Gastrocnemius medialis (tissue), 4 donors: ENCODE measurements at places on chromosomes 6 and 20.

DNA sequence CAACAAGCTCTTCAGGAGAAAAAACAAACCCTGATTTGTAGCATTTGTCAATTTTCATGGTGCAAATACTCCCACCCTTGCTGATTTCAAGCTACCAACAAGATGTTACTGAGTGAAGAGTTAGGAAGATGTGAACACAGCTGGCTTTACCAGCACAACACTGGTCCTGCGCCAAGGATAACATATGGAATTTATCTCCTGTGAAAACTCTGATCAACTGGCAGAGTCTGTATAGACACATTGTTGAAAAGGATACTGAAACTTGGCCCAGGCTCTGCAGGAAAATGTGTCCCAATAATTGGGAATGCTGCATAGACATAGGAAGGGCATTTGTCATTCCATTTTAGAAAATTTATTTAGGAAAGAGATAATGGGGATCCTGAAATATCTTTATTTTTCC lies 29.0 kb downstream of the OTOR start:
- DNase-seq, result no peak

- DNase-seq, result no peak
Measured at GRCh38 chr6:96015518-96016333, at the start of gene FUT9. Gene FUT9, plus strand, starts transcription at chr6:96015974. Its CDS starts 187,182 bp downstream, at chr6:96203156.

DNA sequence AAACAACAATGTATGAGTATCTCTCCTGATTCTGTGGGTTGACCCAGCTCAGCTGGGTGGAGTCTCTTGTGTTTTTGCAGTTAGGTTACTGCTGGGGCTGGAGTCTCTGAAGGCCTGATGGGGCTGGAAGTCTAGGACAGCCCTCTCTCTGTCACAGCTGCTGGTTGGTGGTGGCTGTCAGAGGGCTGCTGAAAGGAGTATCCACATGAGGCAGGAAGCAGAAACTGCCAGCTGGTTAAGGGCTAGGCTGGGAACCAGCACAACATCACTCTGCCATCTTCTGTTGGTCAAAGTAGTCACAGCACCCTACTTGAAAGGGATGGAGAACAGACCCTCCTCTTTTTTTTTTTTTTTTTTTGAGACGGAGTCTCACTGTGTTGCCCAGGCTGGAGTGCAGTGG lies 10.0 kb upstream of the PACSIN1 start:
- DNase-seq, result no peak

DNA sequence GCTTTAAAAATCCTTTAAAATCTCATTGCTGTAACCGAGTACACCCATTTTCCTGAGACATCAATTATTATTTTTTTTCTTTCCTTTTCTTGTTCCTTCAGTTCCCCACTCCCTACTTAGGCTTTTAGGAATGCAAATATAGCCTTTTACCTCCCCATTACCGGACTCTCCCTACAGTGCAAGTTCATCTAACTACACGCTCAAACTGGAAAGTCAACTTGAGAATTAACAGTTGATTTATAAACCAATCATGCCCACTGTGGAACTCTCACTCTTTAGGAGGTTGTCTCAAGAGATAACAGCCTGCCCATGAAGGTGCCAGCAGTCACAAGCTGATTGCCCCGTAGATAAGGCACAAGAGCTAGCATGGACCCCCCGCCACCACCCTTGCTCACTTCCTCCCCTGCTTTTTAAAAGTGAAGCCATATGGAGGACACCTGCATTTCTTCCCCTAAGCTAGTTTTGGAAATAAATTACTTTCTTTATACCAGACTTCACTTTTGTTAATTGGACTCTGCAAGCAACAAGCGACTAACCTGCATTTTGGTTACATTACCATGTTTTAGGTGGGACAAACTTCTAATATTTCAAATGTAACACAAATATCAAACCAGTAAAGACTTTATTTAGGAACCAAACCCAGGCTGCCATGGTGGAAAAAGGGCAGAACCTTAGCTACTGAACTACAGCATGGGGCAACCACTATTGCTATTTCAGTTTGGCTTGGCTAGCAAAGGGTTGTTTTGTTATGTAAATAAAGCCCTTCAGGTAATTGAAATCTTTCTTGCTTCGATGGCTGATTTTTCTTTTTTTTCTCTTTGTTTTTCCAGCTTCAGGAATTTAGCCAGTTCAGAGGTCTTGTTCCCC lies 34.9 kb downstream of the UBD start:
- no peak for DNase-seq

DNA sequence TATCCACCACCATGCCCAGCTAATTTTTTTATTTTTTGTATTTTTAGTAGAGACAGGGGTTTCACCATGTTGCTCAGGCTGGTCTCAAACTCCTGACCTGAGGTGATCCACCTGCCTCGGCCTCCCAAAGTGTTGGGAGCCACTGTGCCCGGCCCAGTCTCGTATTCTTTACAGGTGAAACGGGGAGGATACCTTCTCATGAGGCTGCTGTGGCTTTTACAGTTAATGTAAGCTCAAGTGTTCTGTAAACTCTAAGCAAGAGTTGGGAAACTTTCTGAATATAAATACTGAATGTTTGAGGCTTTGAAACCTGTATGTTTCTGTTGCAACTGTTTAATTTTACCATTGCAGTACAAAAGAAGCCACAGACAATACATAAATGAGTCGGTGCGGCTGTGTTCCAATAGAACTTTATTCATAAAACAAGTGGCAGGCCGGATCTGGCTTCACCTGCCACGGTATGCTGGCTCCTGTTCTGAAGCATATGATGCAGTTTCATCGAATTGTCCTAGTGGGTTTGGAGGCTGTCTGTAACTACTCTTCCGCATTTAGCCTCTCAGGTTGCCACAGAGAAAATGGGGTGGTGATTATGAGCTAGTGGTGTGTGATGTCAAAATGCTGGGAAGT lies 192.5 kb upstream of the ZFP64 start:
- DNase-seq, result no peak

GRCh38 chr20:36431604-36432003 lies 109.7 kb upstream of the MYL9 start:
- no peak for DNase-seq

DNA sequence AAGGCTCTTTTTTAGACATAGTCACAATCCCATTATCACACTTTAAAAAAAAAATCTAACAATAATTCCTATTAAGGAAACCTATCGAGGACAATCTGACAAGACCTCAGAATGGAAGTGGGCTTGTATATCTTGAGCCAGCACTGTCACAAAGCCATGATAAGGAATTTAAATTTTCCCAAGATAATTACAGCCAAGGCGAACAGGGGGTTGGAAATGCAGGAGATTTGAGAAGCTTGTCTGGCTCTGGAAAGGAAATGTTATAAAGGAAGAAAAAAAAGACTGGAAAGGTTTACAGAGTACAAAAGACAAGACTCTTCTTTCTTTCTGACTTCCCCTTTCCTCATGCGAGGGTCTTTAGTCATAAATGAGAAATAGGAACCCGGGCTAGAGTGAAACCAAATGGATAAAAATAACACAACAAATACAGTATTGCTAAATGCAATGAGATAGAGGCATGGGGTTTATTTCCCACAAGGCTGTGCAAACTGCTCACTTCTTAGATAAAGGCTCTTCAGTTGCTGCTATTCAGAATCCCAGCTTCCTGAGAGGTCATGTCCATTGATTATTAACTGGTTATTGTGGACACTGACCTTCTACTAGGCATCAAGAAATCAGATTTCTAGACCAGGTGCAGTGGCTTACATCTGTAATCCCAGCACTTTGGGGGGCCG lies 13.4 kb upstream of the GHRH start:
- no peak for DNase-seq
